ENCODE measurements at places on chromosomes 12 and 14.

GRCh38 chr12:13959131-13959723 is 22.2 kb downstream of the GRIN2B start:
- DNase-seq = no peak

DNA sequence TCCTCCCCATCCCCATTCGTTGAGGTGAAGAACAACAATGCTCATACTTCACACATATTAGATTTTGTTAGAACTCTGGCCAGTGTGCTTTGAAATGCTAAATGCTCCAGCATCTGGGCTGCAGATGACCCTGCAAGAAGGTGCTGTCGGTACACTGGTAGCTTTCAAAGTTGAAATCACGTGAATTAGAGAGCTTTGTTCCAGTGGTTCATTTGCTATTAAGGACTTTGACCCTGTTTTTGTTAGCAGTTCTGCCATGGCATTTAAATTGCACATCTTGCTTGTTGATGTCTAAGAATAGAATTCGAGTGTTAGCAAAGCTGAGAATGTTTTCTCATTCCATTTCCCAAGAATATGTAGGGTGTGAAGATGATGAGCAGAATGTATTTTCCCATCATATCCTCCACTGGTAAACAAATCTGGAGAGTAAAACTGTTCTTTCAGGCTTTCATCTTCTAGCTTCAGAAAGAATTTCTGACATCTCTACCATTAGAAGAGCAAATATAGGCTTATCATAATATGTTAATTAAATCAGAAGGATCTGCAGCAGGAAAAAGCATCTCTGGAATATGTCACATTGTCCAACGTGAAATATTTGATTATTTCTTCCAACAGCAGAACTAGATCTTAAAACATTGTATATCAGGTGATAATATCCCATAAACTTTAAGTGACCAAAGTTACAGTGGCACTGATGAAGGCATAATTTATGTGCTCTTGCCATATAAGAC is 98.8 kb upstream of the PDE3A start:
- DNase-seq = no peak

DNA sequence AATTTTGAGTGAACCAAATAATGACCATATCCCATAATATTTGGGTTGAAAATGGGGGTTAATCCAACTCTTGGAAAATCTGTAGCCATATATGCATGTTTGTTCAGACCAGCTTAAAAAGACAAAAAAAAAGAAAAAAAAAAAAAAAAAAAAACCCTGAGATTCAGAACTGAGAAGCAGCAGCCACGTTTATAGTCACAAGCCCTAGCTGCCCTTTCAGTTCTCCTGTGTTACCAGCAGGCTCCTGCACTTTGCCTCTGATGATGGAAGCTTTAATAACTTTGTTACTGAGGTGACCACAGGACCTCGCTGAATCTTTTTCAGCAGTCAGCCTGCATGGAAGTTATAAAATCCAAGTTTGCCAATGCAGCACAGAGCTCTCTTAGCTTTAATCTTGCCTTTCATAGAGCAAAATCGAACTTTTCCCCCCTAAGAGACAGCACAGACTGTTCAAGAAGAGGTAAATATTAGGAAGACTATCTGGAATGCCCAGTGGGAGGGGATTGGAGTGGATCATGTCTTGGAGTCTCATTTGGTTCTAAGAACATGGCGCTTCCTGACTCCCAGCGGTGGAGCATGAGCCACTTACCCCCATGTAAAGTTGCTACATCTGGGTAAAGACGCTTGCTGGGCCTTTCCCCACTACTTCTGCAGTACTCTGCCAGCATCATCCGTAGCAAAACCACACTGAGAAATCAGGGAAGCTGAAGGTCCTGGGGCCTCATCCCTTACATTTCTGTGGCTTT is 20.6 kb downstream of the GNG2 start:
- no peak for DNase-seq

- DNase-seq = no peak
Measured at GRCh38 chr12:49761677-49762467, 20.5 kb downstream of the TMBIM6 start.

DNA sequence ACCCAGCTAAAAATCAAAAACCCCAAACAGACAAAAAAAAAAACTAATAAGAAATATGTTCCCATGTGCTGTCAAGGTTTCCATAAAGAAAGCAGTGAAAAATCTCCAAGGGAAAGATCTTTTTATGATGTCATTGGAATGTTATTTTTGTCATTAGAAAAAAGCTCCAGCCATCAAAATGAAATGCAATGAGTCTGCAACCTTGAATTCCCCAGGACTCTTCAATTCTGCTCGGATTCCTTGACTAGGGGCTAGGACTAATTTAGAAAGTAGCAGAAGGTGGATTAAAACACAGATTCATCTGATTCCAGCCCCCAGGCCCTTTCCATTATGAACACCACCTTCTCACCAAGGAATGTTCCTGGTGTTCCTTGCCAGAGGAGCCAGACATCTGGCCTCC is 6.0 kb upstream of the PCNX1 start:
- no peak for DNase-seq

DNA sequence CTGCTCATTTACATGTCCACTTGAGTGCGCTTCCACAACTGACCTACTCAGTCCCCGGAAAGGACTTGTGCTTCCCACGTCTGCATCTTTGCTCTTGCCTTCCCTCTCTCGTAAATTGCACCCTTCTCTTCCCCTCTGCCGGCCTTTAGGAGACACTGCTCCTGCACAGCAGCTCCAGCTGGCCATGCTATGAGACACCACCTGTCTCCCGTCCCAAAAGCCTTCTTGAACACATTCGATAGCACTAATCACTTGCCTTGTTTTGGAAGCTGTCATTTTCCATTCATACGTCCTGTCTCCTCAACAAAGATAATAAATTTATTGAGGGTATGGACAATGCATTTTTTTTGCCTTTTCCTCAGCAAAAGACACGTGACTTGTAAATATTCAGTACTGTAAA is 15.7 kb upstream of the KCNA1 start:
- DNase-seq = no peak

DNA sequence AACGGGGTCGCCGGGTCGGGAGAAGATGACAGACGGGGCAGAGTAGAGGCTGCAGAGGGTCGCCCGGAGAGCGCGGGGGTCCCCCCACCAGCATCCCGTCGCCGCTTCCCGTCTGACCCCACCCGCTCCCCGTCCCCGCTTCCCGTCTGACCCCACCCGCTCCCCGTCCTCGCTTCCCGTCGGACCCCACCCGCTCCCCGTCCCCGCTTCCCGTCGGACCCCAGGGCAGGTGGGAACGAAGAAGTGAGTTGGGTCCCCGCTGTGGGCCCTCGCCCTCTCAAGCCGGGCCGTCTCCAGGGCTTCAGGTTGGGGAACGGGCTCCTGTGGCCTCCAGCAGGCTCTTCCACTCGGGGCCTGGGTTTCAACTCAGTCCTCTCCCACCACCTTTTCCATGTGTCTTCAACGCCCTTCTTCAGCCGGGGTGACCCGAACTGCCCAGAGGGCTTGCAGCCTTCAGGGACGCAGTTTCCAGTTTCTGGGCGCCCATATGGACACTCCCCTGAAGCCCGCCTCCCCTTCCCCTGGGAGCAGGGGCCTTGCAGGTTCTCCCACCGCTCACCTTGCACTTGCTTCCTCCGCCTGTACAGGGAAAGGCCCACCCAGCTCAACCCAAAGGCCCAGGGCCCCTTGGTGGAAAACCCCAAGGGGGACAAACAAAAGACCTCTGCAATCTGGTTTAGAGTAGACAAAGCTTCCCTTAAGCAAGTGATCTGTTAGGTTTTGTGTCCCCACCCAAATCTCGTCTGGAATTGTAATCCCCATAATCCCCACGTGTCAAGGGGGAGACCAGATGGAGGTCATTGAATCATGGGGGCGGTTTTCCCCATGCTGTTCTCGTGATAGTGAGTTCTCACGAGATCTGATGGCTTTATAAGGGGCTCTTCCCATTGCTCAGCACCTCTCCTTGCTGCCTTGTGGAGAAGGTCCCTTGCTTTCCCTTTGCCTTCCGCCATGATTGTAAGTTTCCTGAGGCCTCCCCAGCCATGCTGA is 66.5 kb downstream of the TNFAIP2 start:
- DNase-seq = no peak

DNA sequence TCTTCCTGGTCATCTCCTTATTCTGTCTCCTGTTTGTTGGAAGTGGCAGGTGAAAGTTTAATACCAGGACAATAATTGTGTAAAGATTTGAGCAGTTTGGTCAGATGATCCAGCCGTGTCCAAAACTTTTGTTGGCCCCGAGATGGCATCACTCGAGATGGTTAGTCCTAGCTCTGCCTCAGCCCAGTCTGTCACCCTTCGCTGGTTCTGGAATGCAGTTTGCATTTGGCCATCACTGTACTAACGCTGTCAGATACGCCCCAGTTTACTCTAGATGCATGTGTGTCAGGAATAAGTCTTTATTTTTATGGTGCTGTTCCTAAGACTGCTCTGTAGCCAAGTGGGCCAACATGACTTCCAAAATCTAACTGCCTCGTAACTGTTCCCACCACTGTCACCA is 79.6 kb downstream of the MOK start:
- DNase-seq = no peak

- DNase-seq = no peak
Measured at GRCh38 chr12:10136637-10137205, 6.7 kb upstream of the CLEC7A start.

GRCh38 chr14:95313707-95314106 is 6.0 kb downstream of the CLMN start:
- no peak for DNase-seq

- DNase-seq = no peak
Measured at GRCh38 chr12:50581226-50582184, 76.7 kb downstream of the DIP2B start.

DNA sequence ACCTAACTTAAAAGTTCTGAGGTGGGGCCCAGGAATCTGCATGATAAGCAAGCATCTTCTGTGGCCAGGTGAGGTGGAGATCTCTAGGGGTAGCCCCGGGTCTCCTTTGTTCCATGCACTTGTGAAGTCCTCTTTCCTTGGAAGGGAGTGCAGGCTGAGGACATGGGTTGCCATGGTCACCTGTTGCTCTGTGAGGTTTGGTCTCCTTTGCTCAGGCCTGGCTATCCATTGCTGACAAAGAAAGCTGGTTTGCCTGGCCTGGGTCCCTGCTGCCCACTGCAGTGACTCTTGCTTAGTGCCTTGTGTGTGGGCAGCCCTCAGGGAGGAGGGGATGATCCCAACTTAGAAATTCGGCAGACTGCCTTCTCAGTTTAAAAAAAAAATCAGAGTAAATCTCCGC is 11.1 kb downstream of the NRXN3 start:
- no peak for DNase-seq

DNA sequence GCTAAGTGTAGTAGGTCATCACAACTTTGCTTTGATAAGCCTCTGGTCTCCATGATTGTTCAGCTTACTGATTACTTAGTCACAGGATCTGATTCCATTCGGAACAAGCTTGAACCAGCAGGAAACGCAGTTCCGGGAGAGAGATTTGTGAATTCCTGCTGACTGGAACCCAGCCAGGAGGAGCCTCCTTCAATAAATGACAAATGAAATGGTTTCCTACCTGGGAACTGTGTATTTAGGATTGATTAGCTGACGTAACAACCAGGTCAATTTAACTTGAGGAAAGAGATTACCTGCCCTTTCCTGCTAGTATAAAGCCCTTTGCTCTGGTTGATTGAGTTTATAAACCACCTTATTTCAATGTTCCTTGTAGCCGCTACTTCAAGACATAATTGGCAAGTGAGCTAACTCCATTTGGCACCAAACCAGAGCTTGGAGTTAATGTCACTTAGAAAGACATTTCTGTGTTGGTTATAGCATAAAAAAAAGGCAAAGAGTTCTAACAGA is 35.1 kb upstream of the KCNH3 start:
- no peak for DNase-seq

GRCh38 chr14:67738740-67739504 is 37.2 kb downstream of the RDH12 start:
- DNase-seq = no peak

DNA sequence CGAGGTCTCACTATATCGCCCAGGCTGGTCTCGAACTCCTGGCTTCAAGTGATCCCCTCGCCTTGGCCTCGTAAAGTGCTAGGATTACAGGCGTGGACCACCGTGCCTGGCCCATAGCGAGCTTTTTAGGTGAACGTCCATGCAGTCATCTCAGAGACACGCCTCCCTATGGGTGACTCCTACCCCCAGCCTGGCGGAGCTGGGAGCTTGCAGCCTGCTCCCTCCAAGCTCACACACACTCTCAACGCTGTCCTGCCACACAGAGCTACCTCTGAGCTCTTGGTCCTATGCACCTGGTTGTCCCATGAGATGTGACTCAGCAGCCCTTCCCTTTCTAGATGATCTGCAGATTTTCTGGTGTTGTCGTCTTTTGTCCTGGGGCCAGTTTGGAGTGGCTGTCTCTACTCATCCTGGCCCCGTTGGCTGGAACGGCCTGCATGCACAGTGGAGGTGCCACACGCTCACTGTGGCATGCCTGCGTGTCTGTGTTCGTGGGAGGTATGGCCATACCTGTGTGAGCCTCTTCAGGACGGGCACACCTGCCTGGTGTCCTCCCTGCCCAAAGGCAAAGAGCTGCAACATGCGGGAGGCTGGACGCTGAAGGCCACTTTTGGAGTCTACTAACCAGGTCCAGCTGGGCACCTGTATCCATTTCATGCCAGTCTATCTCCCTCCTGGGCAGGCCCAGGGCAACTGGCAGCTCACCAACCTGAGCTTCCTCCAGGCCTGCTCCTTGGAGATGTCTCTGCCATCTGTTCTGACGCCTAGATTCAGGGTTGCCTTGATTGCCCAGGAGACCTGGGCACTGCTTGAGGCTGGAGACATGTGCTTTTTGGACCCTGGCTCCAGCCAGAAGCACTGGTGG is 18.1 kb downstream of the CABP1 start:
- DNase-seq = no peak

DNA sequence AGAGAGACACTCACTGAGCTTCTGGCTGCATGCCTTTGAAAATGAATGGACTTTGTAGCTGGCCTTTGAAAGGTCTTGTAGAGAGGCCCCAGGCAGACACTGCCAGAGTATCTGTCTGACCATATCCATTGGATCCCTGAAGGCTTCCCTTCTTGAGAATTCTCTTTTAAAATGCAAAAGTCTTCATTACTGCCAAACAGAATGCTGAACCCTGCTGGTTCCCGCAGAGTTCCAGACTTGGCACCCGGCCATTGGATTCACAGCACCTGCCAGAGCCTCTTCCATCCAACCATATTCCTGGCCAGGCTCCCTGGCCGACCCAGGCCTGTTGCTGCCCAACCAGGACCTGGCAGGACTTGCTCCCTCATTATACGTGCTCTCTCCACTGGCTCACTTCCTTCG is 182.5 kb downstream of the GXYLT1 start:
- no peak for DNase-seq

GRCh38 chr12:53004582-53004981 is 1.7 kb upstream of the EIF4B start:
- no peak for DNase-seq

DNA sequence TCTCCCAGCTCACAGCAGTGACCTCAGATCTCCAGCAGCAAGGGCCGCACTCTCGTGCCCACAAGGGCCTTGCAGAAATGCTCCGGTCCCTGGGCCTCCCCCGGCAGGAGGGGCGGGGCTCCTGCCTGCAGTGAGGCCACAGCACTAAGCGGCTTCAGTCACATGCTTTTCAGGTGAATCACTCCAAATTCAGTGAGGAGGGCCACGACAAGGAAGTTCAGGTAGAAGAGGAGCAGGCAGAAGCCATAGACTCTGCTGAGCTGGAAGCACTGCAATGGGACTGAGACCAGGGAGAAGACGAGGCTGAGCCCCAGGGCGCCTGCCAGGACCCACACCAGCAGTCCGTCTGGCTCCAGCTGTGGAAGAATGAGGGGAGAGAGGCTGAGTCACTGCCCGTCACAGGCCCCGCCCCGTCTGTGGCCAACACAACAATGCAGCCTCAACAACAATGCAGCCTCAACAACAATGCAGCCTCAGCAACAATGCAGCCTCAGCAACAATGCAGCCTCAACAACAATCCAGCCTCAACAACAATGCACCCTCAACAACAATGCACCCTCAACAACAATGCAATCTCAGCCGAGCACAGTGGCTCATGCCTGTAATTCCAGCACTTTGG is 35.2 kb downstream of the SLC8B1 start:
- no peak for DNase-seq
